ENCODE measurements at places on chromosomes 3 and 15. TPM values are rescaled to one million over a fixed set of nuclear protein-coding genes. Genes with fewer than 3 reads are reported as not detected.

Gene PXK
- 87.8 TPM for total RNA-seq

Gene STRA6
- 0.36 TPM for total RNA-seq

Gene CTXN2
- total RNA-seq, result not detected

Gene CIB2
- 1.5 TPM for total RNA-seq

Gene MRAS
- 80.7 TPM for total RNA-seq

Gene CCDC174
- total RNA-seq, result 16.2 TPM

Gene MOBP
- not detected for total RNA-seq

All from osteoblast (primary cell).